Activated CD4-positive, alpha-beta T cell treated with anti-CD3 and anti-CD28 coated beads, Interleukin-2, amount 10 ng/mL, durations not matched to agents 24 days and 14 days (primary cell): ENCODE measurements at places on chromosomes 13 and 19.

- DNase-seq = no peak
- H3K36me3 ChIP-seq = peaks cover 4% of the 10 kb centered on the region
- H3K4me1 ChIP-seq = peaks cover 12% of the 10 kb centered on the region
- H3K27me3 ChIP-seq = peaks cover 4% of the 10 kb centered on the region
These were observed 619 bp downstream of the MEF2B start for GRCh38 chr19:19169236-19170052.

DNA sequence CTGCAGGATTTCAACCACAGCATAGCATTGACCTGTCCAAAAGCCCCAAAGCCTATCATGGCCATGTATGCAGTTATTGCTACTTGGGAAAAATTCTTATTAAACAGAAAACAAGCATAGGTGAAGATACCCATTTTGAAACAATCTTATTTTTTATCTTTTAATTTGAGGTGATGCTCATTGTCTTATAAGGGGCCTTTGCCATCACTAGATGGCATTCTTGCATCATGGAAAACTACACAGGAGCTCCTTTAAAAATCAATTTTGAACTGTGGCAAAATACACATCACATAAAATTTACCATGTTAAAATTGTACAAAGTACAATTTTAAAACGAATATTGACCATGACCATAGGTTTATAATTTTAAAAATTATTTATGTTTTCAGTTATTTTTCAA, 38.9 kb upstream of the ZNF835 start:
- H3K27me3 ChIP-seq = no peaks in the 10 kb centered on the region
- DNase-seq = no peak
- no peak overlapping the region for H3K4me3 ChIP-seq
- H3K36me3 ChIP-seq = no peaks in the 10 kb centered on the region
- H3K4me1 ChIP-seq = no peaks in the 10 kb centered on the region

DNA sequence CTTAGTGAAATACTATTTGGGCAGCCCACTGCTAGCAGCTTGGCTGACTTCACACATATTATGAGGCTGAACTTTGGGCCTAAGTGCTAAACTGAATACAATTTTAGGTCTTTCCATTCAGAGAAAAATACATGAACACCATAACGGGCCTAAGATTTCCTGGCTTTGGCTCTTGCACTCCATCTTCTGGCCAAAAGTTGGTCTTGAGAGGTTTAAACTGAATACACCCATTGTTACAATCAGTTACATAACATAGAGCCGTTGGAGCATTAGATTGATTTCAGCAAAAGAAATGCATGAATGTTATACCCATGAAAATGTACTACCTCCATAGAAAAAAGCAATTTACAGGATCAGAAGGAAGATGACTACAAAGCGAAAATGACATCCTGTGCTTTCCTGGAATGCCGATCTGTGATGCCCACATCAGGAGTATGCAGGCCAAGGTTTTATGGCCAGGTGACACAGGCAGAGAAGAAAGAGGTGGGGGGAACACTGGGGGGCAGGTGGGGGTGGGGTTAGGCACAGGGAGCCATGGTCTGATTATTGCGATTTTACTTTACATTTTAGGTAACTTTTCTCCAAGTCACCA, 11.1 kb upstream of the SHISA2 start:
- H3K27ac ChIP-seq = no peak overlapping the region
- no peak overlapping the region for H3K4me3 ChIP-seq
- no peaks in the 10 kb centered on the region for H3K36me3 ChIP-seq
- peak; percentile 86 for DNase-seq
- peaks cover 15% of the 10 kb centered on the region for H3K27me3 ChIP-seq

DNA sequence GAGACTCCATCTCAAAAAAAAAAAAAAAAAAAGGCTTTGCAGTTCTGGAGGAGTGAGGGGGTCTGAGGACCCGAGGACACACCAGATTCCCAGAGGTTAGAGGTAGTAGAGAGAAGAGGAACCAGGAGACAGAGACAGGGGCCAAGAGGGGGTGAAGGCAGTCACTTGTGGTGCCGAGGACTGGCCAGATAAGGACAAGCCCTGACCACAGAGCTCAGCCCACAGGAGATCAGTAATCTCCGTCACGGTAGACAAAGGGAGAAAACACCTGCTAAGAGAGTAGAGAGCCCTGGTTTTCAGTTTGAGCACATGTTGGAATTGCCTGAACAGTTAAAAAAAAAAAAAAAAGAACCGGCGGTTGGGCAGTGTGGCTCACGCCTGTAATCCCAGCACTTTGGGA, 1.7 kb upstream of the PRAM1 start:
- no peak overlapping the region for H3K27ac ChIP-seq
- H3K4me1 ChIP-seq = peaks cover 19% of the 10 kb centered on the region
- DNase-seq = no peak
- H3K4me3 ChIP-seq = peak overlapping the region; percentile 49

DNA sequence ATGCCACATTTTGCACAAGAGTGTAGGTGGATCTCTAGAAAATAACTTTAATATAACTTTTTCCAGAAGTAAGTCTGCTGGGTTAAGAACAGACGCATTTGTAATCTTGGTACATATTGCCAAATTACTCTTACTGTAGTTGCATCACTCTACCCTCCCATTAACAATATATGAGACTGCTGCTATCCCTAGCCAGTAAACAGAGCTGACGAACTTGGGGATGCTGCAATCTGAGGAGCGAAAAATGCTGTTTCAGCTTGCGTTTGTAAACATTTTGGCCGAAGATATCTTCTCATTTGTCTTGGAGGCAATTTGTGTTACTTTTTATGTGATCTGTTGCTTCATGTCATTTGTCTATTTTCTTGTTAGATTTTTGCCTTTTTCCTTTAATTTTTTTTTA, 1482.8 kb downstream of the OLFM4 start:
- DNase-seq = no peak
- no peak overlapping the region for H3K4me3 ChIP-seq
- H3K27me3 ChIP-seq = no peaks in the 10 kb centered on the region
- H3K36me3 ChIP-seq = no peaks in the 10 kb centered on the region
- H3K4me1 ChIP-seq = no peaks in the 10 kb centered on the region
